Activated CD4-positive, alpha-beta T cell treated with anti-CD3 and anti-CD28 coated beads, Interleukin-2, amount 50 U/mL, for 1 hour (primary cell): ENCODE measurements at places on chromosomes 16 and 17.
A peak's percentile ranks its signal among the peaks of the same experiment; 100 is the strongest.

DNA sequence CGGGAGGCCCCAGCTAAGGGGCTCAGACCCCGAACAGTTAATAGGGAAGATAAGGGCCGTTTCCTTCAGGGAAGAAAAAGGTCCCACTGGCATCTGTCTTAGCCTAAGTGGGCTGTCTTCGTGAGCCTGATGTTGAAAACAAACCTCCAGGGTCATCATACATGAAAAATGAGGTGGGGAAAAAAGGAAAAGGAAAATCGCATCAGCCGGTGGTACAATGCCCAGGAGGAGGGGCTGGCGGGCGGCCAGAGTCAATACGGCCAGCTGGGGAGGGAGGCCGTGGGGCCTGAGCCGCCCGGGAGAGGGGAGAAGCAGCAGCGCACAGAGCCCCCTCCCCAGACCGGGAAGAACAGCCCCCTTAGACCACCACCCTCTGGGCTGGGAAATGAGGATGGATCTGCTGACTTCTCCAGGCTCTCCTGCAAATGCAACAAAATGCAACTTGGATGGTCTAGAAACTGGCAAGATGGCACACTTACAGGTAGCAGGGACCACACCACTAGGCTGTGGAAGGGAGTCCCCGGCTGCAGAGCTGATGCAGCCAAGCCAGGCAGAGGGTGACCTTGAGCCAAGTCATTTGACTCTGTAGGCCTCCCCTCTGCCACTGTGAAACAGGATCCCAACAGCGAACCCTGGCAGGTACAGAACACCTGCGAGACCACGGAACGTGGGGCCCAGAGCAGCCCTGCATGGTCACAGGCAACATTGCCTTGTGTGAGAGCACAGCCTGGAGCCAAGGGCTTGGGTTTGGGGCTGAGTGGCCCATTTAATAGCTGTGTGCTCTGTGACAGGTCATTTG is 448.5 kb downstream of the SOX9 start:
- no peak for DNase-seq

- no peak for DNase-seq
These were observed 14.0 kb downstream of the ATP5PD start for GRCh38 chr17:75032720-75033280.

DNA sequence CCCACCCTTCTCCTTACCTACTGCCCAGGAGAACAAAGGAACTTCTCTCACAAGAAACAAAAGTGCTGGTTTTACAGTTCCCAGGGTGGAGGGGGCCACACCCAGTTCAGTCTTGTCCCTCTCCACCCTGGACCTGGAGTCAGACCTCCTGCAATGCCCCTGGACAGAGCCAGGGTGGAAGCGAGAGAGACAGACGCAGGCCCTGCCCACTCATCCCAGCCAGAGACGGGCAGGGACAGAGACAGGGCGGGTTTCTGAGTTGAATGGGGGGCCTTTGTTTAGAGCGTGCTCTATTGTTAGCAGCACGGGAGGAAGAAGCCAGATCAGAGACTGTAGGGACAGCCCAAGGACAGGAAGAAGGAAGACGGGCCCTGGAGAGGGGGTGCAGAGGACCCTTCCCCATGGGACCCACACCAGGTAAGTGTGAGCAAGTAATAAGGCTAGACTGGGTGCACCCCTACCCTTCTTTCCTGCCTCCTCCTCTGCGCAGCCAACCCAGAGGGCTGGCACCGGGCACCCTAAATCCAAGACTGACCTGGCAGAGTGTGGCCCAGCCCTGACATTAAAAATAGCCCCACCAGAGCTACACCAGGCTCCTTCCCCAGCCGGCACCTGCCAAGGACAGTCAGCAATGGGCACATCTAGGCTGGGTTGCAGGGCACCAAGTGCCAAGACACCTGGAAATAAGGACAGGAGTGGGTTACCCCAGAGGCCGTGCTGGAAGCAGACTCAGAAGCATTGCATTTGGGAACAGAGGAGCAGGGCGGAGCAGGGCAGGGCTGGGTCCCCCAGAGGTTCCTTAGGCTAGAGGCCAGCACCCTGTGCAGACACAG is 10.9 kb downstream of the JUP start:
- no peak for DNase-seq

GRCh38 chr17:4241535-4241934 is 22.2 kb downstream of the ANKFY1 start:
- no peak for DNase-seq

DNA sequence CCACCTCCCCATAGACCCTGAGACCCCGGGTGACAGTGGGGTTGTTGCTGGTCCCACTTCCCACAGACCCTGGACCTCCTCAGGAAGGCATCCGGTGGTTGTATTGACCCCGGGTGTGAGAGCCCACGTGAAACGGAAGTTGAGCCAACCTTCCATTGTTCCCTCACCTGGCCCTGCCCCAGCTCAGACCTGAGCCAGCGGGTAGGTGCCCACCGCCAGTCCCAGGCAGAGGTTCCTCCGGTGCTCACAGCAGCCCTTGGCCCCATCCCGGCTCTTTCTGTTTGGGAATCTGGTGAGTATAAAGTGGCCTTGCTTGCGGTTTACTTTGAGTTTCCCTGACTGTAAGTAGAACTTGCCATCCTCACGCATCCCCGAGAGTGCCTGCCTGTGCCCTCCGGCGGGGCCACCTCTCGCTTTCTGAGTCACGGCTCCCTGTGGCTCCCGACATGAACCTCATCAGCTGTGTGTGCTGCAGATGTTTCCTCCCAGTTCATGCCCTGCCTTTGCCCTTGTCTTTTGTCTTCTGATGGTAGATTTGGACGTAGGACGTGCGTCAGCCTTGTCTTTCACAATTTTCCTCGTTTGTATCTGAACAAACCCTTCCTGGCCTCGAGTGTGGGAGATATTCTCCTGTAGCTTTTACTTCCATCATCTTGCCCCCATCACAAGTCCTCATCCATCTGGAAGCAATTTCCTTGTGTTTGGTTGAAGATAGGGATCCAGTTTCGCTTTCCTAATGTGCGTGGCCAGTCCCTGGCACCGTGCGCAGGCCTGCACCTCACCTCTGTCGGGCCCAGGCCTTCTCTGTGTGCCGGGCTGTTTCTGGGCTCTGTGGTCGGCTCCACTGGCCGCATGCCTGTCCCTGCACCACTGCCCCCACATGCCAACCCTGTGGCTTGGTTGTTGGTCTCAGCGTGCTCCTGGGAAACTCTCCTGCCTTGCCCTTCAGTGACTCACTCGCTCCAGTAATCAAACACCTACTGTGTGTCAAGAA is 76.0 kb downstream of the METRNL start:
- no peak for DNase-seq

DNA sequence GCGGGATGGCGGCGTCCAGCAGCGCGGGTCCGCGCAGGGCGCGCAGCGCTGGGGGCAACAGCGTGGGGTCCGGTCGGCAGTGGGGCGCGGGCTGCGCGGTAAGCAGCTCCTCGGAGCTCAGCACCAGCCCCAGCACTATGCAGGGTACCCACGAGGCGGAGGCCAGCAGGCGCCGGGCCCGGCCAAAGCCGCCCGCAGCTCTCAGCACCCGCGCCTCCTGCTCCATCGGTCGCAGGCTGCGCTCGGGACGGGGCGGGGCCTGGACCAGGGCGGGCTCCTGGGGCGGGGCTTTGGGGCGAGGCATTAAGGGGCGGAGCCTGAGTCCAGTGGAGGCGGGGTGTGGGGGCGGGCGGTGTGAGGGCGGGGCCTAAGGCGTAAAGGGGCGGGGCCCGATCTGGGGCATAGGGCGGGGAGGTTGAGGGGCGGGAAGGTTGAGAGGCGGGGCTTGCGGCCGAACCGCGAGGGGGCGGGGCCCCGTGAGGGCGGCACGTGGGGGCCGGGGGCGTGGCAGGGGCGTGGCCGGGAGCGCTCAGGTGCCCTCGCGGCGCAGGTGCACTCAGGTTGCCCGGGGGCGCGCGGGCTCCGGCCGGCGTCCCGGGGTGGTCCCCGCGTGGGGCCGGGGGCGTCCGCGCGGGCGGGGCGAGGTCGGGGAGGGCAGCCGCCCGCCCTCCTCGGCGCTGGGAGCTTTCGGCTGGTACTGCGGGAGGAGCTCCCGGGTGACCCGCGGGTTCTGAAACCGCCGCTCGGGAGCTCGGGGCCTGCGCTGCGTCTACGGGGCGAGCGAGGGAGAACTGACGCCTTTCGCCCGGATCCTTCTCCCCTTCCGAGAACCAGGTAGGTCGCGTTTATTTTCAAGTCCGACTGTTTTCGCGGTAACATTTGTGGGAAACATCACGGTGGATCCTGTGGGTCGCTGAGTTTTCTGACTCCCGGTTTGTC is 1.4 kb upstream of the SLC22A31 start:
- DNase-seq, result peak; percentile 80

GRCh38 chr17:72860778-72861177 is 231.7 kb downstream of the SLC39A11 start:
- DNase-seq, result no peak
